AG10803 (cell line): ENCODE measurements at places on chromosomes 3 and 15.

- DNase-seq = no peak
These were observed 8.6 kb upstream of the NR2F2 start for GRCh38 chr15:96321639-96322535.

DNA sequence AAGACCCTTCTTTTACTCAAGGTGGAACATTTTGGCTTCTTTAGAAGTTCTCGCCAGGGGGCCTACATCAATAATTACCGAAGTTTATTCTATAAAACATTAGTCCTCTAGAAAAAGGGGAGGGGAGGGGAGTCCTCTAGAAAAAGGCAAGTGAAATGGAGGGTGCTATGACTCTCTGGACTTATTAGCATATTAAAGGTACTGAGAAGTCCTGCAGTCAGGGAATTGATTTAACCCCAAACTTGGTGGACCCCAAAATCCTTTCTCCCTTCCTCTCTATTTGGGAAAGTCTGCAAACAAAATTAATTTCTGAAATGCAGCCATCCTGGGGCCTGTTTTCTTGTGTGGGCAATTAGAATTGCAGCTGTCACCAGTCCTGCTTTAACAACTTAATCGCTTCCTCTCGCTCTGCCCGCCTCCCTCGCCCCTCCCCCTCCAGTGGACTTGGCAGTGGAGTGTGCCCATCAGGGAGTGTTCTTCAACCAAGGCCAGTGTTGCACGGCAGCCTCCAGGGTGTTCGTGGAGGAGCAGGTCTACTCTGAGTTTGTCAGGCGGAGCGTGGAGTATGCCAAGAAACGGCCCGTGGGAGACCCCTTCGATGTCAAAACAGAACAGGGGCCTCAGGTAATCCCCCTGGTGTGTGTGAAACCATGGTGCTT, 18.9 kb upstream of the LRRK1 start:
- no peak for DNase-seq

GRCh38 chr3:69218079-69218478, 95.7 kb upstream of the LMOD3 start:
- no peak for DNase-seq

GRCh38 chr3:13563911-13564310, 15.0 kb downstream of the FBLN2 start:
- DNase-seq = no peak

- DNase-seq = no peak
These were observed 679.8 kb upstream of the NECTIN3 start for GRCh38 chr3:110391640-110392395.
